Psoas muscle (tissue), 8 donors: ENCODE measurements at places on chromosomes 5 and 9. TPM values are rescaled to one million over a fixed set of nuclear protein-coding genes. Genes with fewer than 3 reads are reported as not detected.
A peak's percentile ranks its signal among the peaks of the same experiment; 100 is the strongest.

DNA sequence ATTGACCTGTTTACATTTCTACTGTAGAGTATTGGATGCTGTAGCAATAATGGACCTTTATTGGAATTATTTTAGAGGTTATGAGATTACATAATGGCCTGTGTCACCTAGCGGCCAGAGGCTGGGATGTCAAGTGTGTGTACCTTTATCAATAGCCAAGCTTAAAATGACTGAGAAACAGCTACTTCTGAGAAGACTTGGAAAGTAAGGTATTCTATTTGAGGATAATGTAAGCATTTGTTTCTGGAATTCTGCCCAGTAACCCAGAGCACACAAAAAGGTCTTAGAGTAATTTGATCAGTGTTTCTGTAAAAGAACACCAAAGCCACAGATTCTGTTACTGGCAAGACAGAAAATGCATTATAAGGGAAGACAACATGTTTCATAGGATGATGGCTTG, 116.8 kb downstream of the MACIR start:
- DNase-seq, result no peak

The NR4A3 gene
- 11.0 TPM for polyA plus RNA-seq

- DNase-seq, result no peak
These were observed 438.2 kb downstream of the ARHGEF28 start for GRCh38 chr5:74064225-74064624.

The WDR55 gene
- polyA plus RNA-seq, result 12.3 TPM

The FOXD4L6 gene
- not detected for polyA plus RNA-seq

- DNase-seq, result no peak
These were observed 148.5 kb upstream of the RPS23 start for GRCh38 chr5:82426464-82427154.

DNA sequence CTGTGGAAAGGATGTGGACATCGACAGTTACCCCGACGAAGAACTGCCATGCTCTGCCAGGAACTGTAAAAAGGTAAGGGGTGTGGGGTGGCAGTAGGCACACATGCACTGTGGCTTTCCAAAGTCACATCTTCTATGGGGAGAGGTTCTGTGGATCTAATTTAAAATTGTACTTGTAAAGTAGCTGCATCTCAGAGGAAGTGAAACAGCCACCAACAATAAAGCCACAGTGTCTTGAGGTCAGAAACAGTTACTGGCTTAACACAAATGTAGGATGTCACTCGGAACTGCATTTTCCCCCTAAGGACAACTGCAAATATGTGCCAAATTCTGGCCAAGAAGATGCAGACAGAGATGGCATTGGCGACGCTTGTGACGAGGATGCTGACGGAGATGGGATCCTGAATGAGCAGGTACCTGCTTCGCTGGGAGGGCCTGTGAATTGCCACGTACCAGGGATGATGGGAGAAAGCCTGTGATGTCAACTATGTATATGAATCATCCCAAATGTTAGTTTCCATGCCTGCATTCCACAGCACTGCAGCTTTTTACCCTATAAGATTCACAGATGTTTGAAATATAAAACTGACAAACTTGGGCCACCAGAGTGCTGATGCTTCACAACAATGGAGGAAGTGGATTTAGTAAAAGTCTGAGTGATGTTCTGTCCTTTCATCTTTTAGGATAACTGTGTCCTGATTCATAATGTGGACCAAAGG, 35.3 kb downstream of the THBS4 start:
- DNase-seq, result no peak

GRCh38 chr5:119267958-119268386, 87.8 kb upstream of the TNFAIP8 start:
- peak; percentile 92 for DNase-seq

DNA sequence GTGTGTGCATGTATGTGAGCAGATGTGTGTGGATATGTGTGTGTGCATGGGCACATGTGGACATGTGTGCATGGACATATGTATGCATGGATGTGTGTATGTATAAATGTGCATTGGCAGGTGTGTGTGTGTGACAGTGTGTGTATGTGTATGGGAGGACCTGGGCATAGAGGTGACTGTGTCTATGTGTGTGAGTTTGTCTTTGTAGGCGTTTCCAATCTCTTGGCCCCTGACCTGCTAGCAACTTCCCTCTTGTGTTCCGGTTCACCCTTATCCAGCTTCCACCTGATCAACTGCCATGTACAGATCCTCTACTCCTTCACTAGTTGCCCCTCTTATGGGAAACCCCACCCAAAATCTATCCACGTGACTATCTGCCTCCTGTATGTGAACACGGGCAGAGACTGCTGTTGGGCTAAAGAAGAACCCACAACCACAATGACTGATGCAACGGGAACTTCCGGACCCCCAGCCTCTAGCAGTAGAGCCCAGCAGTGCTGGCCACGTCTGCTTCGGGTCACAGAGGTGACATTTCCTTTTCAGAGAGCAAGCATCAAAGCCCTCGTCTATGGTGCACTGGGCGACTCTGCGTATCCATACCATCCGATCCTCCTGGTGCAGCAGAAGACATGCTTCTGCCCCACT, 24.9 kb upstream of the GADD45G start:
- no peak for DNase-seq

DNA sequence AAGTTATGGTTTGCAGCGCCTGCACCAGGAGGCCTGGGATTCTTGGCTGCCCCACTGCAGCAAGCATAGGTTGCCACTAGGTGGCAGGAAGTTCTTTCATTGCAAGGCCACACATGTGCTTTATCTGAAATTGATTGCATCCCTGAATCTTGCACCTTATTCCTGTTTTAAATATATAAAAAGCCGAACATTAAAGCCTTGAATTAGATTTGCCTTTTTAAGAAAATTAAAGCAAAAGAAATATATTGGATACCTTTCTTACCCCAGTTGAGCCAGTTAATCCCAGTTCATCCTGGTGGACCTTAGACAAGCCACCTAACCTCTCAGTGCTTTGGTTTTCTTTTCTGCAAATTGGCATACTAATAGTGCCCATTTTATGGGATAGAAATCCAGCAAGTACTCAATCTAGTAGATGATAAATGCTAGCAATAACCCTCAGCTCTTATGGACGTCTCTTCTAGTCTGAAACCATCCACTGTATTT, 6.3 kb upstream of the TRMT10B start:
- DNase-seq, result no peak

GRCh38 chr5:51347704-51348103, 35.5 kb upstream of the ISL1 start:
- no peak for DNase-seq

- no peak for DNase-seq
These were observed 24.7 kb upstream of the TNC start for GRCh38 chr9:115142517-115143270.

GRCh38 chr5:169917500-169917899, 62.8 kb downstream of the INSYN2B start:
- DNase-seq, result no peak

The RETREG1 gene
- 235 TPM for polyA plus RNA-seq

DNA sequence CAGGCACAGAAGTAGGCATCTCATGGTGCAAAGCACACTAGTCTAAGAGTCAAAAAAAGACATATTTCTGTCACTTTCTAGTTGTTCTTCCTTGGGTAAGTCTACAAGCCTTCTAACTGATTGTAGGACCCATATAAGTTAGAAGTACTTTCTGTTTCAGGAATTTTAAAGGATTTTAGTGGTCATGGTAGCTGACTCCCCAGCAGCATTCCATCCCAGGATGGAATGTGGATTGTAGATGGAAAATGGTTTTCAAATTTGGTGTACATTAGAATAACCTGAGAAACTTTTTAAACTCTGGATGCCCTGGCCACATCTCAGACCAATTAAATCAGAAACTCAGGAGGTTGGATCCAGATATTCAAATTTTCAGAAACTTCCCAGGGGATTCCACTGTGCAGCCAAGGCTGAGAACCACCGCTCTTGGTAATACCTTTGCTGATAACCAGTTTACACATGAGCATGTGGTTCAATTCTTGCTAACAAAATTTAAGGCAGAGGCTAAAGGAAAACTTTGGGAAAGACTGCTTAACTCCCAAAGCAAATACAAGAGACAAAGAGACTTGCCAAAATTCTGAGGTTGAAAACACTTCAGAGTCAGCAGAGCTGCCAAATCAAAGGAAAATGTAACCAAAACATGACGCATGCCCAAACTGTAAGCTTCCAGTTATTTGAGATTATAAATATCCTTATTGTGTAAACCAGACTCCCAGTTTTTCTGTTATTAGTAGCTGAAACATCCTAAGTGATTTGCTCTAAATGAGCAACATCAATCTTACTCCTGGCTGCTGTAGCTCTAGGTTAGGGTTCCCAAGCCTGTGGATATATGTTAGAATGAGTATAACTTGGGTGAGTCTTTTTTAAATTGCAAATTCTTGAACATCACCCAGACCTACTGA, 145.4 kb upstream of the MTAP start:
- DNase-seq, result no peak

The GMCL2 gene
- not detected for polyA plus RNA-seq

The EXOSC3 gene
- polyA plus RNA-seq, result 43.0 TPM

GRCh38 chr9:134306636-134307600, 19.3 kb upstream of the RXRA start:
- peak; percentile 60 for DNase-seq

DNA sequence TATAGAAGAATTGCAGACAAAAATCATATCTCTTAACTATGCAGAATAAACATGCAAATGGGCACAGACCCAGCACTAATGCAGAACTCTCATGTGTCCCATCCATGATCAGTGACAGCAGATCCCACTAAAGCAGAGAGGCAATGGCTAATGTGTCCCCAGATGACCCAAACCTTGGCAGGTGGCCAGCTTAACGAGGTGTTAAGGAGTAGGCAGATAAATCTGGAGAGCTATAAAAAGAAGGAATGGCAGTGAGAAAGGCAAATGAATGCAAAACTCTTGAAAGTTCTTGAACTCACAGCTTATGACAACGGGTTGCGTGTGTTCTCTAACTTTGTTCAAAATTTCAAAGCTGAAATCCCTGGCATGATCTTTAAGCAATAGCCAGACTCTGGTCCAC, 265.4 kb downstream of the RASEF start:
- DNase-seq, result peak; percentile 56

The KIF4B gene
- not detected for polyA plus RNA-seq

The CER1 gene
- polyA plus RNA-seq, result not detected

The MED22 gene
- 14.5 TPM for polyA plus RNA-seq

- no peak for DNase-seq
These were observed 1655.4 kb upstream of the NUDT12 start for GRCh38 chr5:105218018-105218417.

DNA sequence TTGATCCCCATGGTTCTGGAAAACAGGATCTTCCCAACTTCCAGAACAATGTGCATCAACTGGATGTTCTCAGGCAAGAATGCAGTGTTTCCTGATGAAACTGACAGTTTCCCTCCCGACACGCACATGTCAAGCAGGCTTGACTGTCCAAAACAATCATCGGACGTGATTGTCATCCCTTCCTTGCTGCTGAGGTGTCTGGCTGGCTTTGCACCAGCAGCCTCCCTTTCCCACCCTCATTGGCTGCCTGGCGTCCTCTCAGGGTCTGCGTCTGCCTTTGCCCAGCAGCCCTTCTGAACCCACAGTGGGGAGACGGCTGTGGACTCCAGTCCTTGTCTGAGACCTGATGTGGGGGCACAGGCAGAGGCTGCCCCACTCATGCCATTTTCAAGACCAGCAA, 110.8 kb downstream of the MARCHF3 start:
- DNase-seq, result no peak

DNA sequence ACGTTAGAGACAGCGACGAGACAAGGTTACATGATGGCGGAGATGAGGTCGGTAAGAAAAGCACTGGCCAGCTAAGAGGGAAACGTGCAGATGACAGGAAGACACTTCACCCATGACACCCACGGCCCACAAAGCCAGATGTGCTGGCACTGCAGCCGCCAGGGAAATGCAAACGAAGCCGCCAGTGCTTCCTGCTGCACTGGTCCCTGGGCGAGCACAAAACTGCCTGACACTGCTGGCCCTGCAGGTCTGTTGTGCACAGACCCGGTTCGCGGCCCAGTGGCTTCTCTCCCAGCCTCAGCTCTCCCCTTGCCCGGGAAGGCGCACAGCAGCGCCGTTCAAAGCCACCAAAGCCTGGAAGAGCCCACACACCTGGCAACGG, 20.3 kb downstream of the QSOX2 start:
- DNase-seq, result no peak

DNA sequence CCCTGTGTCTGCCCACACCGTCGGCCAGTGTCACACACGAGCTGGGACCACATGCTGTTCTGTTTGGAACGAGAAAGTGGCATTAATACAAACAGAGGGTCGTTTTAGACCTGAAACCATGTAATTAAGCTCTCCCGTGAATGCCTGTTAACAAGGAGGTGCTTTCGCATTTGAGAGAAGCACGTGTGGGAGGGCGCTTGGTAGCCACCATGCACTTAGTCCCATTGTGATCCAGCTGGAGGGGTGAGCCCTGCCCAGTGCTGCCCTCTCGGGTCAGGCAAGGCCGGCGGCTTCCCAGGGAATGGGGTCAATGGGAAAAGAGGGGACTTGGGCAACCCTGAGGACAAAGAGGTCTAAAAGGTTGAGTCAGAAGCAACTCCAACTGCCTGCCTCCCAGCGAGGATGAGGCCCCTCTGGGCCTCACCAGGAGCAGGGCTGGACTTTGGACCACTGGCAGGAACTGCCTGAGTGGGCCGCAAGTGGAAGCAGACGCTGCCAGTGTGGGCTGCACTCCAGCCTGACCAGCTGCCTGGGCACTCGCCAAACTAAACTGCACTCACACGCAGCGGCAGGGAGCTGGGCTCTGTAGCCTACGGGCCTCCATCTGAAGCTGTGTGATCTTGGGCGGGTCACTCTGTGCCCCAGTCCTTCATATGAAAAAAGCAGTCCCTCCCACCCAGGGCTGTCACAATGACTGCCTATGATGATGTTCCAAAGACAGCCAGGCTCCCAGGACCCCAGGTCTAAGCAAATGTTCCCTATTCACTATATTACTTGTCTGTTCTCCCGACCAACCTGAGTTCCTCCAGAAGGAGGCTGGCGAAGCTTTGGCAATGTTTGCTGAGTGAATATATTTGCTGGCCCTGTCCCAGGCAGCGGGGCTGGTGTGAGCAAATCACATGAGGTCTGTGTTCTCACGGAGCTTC, 195.7 kb downstream of the CDK5RAP2 start:
- DNase-seq, result peak; percentile 34

DNA sequence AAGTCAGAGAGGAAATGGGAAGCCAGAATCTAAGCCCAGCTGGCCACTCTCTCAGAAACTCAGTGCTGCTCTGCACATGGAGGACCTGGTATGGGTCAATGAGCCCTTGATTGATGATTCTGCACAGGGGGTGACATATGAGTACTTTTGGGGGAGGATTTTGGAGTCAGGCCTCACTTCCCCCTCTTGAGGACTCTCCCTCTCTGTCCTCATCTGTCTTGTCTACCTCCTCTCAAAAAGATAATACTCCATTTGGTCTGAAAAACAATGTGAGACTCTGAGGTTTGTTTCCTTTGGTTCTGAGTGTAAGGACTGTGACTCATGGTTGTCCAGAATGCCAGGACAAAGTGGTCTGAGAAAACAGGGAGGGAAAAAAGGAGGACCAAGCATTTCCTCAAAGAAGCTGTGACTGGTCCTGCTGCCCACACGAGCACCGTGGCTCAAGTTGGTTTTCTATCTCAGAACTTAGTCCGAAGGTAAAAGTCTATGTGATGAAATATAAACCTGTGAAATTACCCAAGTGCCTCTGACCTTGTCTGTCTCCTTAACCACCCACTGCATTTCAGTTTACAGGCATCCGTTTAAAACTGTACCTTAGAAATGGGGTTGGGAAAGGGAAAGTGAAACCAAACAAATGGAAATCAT, 11.1 kb downstream of the TTC39B start:
- no peak for DNase-seq

The WNT8A gene
- not detected for polyA plus RNA-seq

The SCGB3A2 gene
- 0.17 TPM for polyA plus RNA-seq

The LTC4S gene
- 1.5 TPM for polyA plus RNA-seq
